ENCODE measurements at places on chromosomes 16 and 17.

GRCh38 chr17:4573115-4573514 lies 11.2 kb upstream of the SMTNL2 start:
- no peak for DNase-seq

DNA sequence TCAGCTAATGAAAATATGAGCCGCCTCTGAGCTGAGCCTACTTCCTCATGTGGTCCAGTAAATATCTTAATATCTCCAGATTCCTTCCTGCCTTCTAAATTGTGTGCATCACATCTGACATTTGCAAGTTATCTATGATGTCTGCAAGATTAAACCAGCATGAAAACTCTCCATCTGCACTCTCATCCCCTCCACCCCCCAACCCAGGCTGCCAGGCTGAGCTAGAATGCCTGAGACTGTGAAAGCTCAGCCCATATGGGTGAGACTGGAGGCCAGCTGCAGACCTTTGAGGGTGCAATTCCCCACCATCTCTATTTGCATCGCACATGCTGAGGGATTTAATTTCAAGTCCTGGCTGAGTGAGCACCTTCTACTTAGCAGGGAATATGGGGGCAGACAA lies 82.8 kb downstream of the ASIC2 start:
- no peak for DNase-seq

- no peak for DNase-seq
Measured at GRCh38 chr16:3193221-3194212, 5.5 kb downstream of the OR1F1 start.

- no peak for DNase-seq
Measured at GRCh38 chr17:44961921-44962350, 6.2 kb downstream of the C1QL1 start.

- DNase-seq, result no peak
Measured at GRCh38 chr16:90002759-90003158, 16.5 kb downstream of the DBNDD1 start.

- no peak for DNase-seq
Measured at GRCh38 chr16:19393226-19394111, 24.2 kb upstream of the TMC5 start.

DNA sequence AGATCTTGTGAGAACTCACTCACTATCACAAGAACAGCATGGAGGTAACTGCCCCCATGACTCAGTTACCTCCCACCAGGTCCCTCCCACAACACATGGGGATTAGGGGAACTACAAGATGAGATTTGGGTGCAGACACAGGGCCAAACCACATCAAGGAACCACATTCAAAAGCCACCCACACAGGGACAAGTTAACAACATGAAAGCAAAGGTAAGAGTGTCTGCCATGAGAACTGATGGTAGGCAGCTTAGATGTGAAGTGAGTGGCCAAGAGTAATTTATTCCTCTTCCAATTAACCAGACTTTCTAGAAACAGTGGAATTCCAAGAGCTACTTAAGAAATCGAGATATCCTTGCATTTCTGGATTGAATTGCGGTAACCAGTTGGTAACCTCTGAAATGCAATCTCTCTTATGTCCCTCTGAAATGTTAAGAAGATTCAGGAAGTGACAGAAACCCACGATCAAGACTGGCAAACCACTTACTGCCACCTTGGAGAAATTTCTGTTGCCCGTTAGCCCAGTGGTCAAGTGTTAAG lies 167.4 kb upstream of the CACNG5 start:
- peak; percentile 51 for DNase-seq

DNA sequence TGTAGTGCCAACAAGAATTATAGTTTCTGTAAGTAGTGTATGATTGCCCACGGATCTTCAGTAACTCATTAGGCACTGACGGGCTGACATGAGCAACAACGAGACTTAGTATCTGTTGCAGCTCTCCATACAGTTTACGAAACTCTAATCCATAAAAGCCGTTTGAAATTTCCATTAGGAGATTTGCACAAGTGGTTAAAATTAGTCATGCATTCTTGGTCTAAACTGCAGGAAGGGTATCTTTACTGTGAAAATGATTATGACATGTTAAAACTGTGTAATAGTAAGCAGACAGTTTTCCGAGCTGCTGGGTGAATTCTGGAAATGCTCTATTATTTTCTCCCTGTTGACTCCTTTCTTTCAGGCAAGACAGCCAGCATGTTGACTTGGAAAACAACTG lies 605.0 kb downstream of the WWOX start:
- DNase-seq, result no peak

- DNase-seq, result no peak
Measured at GRCh38 chr17:47288531-47289116, 35.0 kb downstream of the ITGB3 start.

GRCh38 chr16:71916397-71916920 lies 21.1 kb downstream of the IST1 start:
- no peak for DNase-seq

DNA sequence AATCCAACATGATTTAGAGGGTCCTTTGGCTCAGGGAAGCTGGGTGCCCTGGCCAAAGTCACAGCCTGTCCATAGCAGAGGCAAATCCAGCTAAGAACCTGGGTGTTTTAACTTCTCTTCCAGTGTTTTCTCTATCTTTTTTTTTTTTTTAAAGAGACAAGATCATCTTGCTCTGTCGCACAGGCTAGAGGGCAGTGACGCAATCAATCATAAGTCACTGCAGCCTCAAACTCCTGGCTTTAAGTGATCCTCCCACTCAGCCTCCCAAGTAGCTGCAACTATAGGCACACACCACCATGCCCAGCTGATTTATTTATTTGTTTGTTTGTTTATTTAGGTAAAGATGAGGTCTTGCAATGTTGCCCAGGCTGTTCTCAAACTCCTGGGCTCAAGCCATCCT lies 14.8 kb upstream of the GRIN2A start:
- DNase-seq, result no peak

DNA sequence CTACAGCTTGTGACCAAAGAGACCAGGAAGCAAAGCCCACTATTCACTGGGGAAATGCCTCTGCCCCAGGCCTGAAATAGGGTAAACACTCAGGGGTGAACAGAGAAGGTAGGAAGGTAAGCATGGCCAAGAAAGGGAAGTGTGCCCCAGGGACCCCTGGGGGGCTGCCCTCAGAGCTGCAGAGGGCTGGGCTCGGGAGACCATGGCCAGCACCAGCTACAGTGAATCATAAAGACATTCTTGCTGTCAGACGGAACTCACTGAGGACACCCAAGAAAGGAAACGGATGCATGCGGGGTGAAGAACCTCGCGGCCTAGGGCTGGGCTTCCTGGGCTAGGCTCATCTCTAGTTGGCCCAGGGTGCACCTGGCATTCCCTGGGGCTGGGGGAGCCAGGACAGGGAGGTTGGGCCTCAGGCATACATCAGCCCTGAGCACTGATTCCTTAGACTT lies 9.6 kb downstream of the HIC1 start:
- DNase-seq, result no peak

DNA sequence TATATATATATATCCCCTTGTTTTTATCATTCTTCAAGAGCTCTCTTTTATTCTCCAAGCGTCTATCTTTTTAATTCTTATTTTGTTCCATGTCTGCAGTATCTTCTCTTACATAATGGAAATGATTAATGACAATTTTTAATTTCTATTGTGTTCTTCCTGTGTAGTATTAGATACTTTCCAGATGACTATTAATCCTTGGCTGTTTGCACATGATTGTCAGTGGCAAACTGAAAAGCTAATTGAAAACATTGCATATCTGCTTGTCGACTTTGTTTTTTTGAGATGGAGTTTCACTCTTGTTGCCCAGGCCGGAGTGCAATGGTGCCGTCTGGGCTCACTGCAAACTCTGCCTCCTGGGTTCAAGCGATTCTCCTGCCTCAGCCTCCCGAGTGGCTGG lies 124.7 kb downstream of the BCAS3 start:
- no peak for DNase-seq
